ENCODE measurements at places on chromosomes 11 and 22.

DNA sequence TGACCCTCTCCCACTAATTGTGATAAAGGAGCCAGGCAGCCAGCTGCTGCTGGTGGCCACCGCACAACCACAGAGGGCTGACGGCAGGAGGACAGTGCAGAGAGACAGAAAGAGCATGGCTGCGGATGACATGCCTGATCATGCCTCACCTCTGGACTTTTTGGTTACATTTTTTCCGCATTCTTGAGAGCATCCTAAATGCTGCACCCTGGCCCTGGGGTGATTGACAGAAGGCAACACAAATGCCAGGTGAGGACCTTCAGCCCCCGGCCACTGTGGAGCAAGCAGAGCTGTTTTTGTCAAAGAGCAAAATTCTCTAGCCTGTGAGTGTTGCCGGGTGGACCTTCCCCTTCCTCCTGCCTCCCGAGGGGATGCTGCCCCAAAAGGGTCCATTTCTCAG is 78.5 kb downstream of the RPS6KA4 start:
- no peak for DNase-seq

DNA sequence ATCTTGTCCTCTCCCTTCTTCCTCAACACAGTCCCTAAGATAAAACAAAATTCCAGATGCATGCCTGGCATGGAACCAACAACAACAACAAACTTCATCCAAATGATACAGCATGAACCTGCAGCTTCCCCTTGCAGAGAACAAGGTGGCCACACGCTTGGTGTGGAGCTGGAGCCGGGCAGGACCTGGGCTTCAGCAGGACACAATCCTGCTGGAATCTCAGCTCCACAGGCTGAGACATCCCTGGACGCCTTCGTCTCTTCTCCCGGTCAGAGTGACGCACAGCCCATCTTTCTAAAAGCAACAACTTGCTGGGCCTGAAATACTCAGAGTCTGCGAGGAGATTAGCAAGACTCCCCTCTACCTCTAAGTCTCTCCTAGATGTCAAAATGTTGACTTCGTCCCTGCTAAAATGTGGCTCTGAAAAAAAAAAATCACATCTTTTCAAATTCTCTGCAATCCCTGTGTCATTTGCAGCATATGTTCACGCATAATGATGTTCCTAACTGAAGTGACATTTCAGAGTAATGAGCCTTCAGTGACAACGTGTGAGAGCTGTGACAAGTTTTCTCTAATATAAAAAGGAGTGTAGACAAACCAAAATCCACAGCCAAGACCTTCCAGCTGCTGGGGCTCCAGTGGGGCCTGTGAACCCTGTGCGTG is 1232.3 kb downstream of the TBC1D22A start:
- no peak for DNase-seq

DNA sequence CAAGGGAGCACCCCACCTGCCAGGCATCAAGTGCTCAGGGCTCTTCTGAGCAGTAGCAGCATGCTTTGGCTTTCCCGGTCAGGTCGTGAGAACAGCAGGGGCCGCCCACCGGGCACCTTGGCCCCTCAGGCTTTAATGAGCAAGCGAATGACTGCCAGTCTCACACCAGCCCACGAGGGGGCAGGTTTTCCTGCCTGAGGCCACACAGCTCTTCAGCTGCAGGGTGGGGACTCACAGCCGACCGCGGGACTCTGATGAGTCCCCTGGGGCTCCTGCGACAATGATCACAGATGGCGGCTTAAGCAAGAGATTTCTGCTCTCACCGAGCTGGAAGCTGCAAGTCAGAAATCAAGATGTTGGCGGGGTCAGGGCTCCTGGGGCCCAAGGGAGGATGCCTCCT is 14.3 kb upstream of the FGF19 start:
- DNase-seq = no peak

DNA sequence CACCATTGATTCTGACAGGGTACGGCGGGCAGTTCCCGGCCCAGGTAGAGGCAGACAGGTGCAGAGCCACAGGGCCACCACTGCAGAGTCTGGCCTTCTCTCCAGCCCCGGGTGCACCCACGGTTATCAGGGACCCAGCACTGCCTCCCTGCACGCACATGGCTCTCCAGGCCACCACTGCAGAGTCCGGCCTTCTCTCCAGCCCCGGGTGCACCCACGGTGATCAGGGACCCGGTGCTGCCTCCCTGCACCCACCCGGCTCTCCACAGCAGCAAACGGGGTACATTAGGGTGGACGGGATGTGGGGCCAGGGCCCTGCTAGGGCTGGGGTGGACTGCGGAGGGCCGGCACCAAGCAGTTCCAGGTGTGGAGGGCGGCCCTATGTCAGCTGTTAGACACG is 272.9 kb downstream of the BRD1 start:
- no peak for DNase-seq

GRCh38 chr22:32674925-32675825 is 126.3 kb upstream of the TIMP3 start:
- DNase-seq = no peak

DNA sequence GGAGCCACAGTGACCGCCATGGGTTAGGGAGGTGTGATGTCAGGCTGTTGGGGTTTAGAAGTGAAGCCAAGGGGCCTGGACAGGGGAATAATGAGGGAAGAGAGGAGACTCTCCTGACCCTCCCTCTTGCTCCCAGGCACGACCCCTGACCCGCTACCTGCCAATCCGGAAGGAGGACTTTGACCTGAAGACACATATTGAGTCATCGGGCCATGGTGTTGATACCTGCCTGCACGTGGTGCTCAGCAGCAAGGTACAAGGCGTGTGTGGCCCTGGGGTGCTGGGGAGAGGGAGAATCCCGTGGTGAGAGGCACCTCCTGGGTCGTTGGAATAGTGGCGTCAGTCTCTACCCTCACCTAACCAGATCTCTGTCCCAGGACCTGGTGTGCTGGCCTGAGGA is 29.5 kb downstream of the TREH start:
- DNase-seq = no peak

GRCh38 chr11:66691311-66691980 is 13.8 kb upstream of the RBM4B start:
- no peak for DNase-seq

DNA sequence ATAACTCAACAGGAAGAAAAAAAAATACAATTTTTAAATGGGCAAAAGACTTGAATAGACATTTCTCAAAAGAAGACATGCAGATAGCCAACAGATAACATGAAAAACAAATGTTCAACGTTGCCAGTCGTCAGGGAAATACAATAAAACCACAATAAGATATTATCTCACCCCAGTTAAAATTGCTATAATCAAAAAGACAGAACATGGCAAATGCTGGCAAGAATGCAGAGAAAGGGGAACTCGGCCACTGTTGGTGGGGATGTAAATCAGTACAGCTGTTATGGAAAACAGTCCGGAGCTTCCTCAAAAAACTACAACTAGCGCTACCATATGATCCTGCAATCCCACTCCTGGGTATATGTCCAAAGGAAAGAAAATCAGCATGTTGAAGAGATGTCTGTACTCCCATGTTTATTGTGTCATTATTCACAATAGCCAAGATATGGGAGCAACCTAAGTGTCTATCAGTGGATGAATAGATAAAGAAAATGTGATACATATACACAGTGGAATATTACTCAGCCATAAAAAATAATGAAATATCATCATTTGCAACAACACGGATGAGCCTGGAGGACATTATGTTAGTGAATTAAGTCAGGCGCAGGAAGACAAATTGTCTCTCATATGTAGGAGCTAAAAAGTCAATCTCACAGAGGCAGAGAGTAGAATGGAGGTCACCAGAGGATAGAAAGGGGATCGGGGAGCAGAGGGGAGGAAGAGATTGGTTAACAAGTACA is 12.2 kb upstream of the CYTH4 start:
- no peak for DNase-seq

DNA sequence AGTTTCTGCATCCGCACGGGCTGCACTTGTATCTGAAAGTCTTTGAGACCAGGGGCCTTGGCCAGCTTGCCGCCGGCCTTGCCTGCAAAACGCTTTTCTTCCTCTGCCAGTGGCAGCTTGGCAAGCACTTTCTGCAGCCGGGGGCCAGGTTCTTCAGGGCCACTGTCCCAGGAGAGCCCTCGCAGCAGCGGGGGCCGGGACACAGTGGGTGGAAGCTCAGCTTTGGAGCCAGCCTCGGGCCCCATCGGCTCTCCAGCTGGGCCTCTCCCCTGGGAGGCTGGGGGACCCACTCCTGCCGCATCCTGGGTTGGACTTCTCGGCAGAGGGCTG is 57.5 kb upstream of the LYVE1 start:
- no peak for DNase-seq

DNA sequence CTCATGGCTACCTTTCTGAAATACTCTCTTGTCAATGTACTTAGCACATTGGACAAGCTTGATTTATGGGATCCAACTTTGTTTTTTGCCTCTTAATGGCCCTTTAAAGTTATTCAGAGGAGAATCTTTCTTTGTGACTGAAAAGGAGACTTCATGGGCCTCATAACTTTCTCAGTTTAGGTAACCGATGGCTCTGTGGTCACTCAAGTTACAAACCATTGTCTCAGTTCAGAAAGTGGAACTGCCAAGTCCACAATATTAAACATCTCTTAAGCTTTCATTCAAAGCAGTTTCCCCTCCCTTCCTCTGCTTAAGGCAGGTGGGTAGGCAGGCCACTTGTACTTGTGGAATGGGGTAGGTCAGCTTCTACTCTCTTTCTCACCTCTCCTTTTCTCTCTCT is 12.3 kb upstream of the ARL14EP start:
- no peak for DNase-seq

GRCh38 chr11:66068154-66068821 is 1.8 kb upstream of the PACS1 start:
- peak; percentile 71 for DNase-seq

- no peak for DNase-seq
These were observed 1.4 kb downstream of the SLC25A22 start for GRCh38 chr11:796565-797295.

GRCh38 chr11:12356944-12357655 is 20.3 kb upstream of the PARVA start:
- no peak for DNase-seq

GRCh38 chr22:49099496-49100124 is 728.1 kb downstream of the BRD1 start:
- DNase-seq = no peak

GRCh38 chr11:76062733-76063132 is 143.6 kb downstream of the WNT11 start:
- no peak for DNase-seq

DNA sequence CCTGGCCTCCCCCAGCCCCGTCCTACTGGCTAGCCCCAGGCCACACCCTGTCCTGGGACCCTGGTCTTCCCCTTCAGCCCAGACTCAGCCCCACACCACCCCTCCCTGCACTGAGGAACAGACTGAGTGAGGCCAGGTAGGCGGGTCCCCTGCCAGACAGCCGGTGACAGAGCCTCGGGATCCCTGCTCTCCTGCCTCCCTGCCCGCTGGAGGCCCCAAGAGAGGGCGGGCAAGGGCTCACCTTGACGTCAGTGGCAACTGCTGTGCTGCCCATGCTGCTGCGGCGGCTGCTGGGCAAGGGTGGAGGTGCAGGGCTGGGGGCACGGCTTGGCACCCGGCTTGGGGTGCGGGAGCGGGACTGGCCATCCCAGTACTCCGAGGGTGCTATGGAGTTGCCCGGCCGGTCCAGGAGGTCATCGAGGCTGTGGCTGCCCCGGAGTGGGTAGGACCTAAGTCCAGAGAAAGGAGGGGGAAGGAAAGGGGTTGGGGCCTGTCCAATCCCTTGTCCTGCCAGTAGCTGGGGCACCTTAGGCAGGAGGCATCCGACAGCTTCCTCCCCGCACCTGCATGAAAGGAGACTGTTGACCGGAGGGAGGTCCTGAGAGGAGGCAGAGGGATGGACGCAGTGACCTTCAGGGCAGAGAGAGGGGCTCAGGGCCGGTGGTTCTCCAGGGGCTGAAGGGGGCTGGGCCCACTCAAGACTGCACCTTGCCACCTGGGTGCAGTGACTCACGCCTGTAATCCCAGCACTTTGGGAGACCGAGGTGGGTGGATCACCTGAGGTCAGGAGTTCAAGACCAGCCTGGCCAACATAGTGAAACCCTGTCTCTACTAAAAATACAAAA is 2.2 kb upstream of the SLC16A8 start:
- no peak for DNase-seq

DNA sequence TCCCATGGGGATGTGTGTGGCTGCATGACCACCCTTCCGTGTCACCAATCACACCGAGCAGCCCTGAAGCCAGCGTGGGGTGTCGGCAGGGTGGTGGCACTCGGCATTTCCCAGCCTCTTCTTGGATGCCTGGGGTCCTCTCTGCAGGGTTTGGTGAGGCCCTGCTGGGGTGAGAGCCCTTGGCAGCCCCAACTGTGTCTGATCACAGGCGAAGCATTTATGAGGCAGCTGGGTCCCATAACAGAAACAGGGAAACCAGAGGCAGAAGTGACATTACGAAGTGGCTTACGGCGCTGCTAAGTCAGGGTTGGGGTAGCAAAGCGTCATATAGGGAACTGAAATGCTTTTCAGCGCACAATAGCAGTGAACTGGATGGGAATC is 92.3 kb upstream of the SEPTIN5 start:
- no peak for DNase-seq

DNA sequence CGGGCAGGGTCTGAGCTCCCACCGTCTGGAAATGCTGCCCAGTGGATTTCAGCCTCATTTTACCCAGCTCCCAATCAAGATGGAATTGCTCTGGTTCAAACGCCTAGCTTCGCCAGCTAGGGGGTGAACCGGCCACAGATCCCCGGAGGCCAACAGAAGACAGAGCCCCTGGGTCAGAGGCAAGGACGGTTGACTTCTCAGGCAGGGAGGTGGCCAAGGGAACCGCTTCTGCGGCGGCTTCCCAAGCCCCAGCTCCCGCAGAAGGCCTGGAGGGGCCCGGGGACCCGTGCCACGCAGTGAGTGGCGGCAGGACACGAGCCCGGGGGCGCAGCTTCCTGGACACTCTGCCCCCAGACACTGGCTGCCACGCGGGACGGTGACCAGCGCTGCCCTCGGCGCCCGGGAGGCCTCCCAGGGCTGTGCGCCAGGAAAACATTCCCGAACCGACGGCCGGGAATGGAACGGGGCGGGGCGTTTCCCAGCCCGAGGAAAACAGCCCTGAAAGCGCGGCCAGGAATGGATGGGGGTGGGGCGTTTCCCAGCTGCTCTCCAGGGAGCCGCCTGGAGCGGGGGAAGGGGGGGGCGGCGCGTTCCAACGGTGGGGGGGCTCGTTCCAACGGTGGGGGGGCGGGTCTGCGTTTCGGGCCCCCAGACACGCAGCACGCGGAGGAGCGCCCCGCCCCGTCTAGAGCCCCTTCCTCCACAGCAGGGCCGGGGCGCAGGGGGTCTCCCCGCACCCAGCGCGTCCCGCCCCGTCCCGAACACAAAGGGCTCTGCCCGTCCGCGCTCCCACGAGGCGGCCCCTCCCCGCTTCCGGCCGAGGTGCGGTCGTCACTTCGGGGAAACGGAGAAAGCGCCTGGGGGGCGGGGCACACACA is 13.5 kb upstream of the B4GALNT4 start:
- peak; percentile 85 for DNase-seq

GRCh38 chr22:19783586-19784383 is 23.2 kb downstream of the TBX1 start:
- no peak for DNase-seq
